ENCODE measurements at places on chromosomes 4 and X.

DNA sequence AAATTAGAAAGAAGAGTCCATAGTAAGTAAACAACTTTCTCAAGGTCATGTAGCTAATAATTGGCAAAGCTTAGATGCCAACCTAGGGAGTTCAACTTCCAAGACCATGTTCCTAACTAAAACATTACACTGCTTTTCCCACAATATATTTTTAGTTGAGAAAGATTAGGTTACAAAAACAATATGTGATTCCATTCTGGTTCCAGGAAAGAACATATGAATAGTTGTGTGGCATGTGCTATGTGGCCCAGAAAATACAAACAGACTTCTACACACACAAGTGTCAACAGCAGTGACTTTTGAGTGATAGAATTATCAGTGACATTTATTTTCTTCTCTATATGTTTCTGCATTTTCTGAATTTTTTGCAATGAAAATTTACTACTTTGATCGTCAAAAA is 62.7 kb upstream of the EDNRA start:
- H3K27ac ChIP-seq = no peak overlapping the region
- no peaks in the 10 kb centered on the region for H3K36me3 ChIP-seq
- no peak for DNase-seq
- H3K27me3 ChIP-seq = no peaks in the 10 kb centered on the region
- no peak overlapping the region for H3K4me3 ChIP-seq

GRCh38 chr4:38752941-38753806 is 29.6 kb downstream of the TLR10 start:
- no peaks in the 10 kb centered on the region for H3K4me1 ChIP-seq
- DNase-seq = no peak
- no peak overlapping the region for H3K27ac ChIP-seq
- H3K4me3 ChIP-seq = no peak overlapping the region
- no peaks in the 10 kb centered on the region for H3K27me3 ChIP-seq

- DNase-seq = peak; percentile 57
- H3K36me3 ChIP-seq = peaks cover 3% of the 10 kb centered on the region
- no peak overlapping the region for H3K27ac ChIP-seq
Measured at GRCh38 chr4:120071192-120071795, 4.6 kb upstream of the MAD2L1 start.

DNA sequence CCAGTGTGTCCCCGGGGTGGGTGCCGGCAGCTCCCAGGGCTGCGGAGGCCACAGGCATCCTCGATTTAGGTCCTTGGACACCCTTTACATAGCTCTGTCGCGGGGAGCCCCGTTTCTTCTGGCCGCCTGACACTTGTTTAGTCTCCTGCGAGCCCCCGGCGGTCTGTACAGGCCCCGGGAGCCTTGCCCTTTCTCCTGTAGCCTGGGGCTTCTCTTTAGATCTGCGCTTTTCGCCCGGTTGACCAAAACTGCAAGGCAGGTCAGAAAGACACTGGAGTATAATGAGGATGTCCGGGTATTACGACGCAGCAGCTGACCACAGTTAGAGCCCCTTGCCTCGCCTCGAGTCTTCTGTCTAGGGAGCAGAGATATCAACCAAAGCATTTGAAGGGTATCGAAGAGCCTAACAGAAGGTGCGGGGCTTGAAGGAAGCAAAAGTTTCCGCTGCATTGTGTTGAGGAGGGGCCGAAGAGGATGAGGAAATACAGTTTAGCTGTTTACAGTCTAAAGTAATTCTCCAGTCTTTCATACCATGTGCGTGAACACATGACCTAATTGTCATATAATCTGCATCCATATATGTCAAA is 479 bp downstream of the BRCC3 start:
- peaks cover 60% of the 10 kb centered on the region for H3K4me1 ChIP-seq
- H3K27me3 ChIP-seq = no peaks in the 10 kb centered on the region
- DNase-seq = no peak
- H3K27ac ChIP-seq = peak overlapping the region; percentile 89
- H3K4me3 ChIP-seq = peak overlapping the region; percentile 97

GRCh38 chr4:156322592-156322991 is 368.9 kb upstream of the CTSO start:
- no peaks in the 10 kb centered on the region for H3K4me1 ChIP-seq
- no peaks in the 10 kb centered on the region for H3K36me3 ChIP-seq
- DNase-seq = no peak
- H3K27me3 ChIP-seq = no peaks in the 10 kb centered on the region
- H3K27ac ChIP-seq = no peak overlapping the region
- H3K4me3 ChIP-seq = no peak overlapping the region
